ENCODE measurements at places on chromosomes 2 and 18.

DNA sequence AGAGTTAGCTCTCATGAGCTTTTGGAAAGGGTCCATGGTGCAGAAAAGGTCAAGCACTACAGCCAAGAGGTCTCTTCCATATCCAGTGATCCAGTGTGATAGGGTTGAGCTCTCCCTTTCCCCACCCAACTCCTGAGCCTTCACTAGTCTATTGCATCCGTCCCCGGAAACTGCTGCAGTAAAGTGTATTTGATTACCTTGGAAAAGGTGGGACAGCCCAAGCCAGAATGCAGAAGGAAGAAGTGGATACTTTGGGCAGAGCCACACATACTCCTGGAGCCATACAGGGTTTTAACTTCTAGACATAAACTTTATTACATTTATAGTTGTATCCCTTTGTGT, 3.6 kb downstream of the PNKD start:
- no peak for DNase-seq

DNA sequence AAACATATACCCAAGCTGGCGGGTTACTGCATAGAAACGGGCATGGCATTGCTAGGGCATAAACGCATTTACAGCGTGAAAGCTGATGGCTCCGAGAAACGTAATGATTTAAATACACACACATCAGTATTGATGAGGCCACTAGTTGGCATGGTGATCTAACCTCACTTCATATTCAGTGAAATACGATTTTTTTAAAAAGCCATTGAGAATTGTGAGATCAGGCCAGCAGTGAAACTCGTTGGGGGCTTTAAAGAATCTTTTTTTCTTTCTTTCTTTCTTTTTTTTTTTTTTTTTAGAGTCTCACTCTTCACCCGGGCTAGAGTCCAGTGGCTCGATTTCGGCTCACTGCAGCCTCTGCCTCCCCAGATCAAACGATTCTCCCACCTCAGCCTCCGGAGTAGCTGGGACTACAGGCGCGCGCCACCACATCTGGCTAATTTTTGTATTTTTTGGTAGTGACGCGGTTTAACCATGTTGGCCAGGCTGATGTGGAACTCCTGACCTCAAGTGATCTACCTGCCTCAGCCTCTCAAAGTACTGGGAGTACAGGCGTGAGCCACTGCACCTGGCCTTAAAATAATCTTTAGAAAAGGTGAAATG, 2.4 kb upstream of the SMAD7 start:
- DNase-seq, result no peak

- no peak for DNase-seq
These were observed 155.2 kb downstream of the IRS1 start for GRCh38 chr2:226644399-226644865.

- DNase-seq, result no peak
These were observed 20.6 kb downstream of the NEMP2 start for GRCh38 chr2:190513877-190514276.

DNA sequence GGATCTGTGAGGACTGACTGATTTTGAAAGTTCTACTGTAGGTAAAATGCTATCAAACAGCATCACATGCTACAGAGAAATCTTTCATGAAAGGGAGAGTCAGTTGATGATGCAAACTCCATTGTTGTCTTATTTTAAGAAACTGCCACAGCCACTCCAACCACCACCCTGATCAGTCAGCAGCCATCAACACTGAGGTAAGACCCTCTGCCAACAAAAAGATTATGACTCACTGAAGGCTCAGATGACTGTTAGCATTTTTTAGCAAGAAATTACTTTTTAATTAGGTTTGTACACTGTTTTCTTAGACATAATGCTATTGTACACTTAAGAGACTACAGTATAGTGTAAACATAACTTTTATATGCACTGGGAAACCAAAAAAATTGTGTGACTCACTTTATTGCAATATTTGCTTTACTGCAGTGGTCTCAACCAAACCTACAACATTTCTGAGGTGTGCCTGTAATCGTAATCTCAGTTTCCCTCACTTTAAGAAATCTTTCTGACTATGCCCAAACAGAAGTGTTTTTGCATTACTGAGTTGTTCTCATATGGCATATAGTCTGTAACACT, 42.8 kb downstream of the METTL8 start:
- DNase-seq, result no peak

DNA sequence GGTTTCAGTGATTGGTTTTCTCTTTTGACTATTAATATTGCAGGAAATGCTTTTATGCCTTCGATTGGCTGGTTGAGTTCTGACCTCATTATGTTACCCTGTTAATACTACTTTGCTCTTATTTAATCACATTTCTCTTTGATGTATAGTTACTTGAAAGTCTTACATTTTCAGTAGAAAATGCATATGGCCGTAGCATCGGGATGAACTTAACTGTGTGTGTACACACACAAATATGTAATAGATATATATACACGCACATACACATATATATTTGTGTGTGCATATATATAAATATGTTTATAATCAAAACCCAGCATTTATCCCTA, 1.6 kb downstream of the EPC2 start:
- no peak for DNase-seq

All from activated CD4-positive, alpha-beta T cell treated with anti-CD3 and anti-CD28 coated beads, Interleukin-2, amount 50 U/mL, for 4 hours (primary cell).